Activated CD4-positive, alpha-beta T cell treated with anti-CD3 and anti-CD28 coated beads for 48 hours (primary cell): ENCODE measurements at places on chromosomes 3 and 15.

- no peak for DNase-seq
These were observed 82.2 kb upstream of the GOLGA8B start for GRCh38 chr15:34665498-34666116.

DNA sequence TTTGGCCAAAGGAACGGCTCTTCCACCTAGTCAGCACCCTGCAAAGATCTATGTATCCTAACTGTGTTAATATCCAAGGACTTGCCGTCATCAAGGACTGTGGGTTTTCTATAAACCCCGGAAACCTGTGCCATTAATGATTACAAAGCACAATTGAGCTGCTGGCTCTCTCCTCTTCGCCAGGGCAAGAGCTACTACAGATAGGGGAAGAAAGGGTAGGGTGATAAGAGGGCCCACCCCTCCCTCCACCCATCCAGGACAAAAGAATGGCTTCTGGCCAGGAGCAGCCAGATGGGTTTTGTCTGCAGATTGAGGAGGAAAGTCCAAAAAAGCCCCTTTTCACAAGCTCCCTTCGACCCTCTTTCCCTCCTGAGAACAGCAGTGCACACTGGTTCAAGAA is 9.9 kb downstream of the RFT1 start:
- no peak for DNase-seq

DNA sequence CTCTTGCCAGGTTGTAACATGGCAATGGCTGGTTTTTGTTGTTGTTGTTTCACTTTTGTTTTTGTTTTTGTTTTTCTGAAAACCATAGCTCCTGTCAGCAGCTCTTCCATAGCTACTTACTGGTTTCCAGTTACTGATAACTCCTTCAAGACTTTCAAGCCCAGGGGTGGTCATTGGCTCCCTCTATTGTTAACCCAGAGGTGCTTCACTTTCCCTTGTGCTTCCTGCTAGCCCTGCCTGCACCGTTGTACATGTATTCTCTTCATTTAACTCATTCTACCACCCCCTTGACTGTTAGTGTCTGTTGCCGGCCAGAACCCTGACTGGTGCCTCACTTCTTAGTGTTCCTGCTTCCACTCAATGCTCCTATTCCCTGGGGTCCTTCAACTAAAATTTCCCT is 4.2 kb upstream of the TRAT1 start:
- DNase-seq, result peak; percentile 73

GRCh38 chr3:125310623-125311081 is 64.5 kb downstream of the ZNF148 start:
- peak; percentile 68 for DNase-seq

- DNase-seq, result no peak
These were observed 37.3 kb upstream of the CNTN4 start for GRCh38 chr3:2061360-2061759.

DNA sequence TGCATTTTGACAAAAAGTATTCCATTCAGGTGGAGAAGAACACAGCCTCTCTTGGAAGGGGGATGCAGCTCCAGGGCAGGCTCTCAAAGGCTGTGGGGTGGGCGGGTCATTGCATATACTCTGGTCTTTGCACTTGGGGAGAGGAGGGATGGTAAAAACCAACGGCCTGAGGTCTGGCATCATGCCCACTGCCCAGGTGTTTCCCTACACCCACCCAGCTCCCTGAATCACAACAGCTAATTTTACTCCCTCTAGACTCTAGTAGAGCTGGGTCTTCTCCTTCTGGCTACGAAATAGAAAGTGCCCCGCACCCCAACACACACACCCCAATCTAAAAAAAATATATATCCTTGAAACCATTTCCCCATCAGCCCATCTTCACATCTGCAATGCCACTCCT is 1.0 kb downstream of the MYLK start:
- no peak for DNase-seq
